ENCODE measurements at places on chromosomes 5 and 9.

DNA sequence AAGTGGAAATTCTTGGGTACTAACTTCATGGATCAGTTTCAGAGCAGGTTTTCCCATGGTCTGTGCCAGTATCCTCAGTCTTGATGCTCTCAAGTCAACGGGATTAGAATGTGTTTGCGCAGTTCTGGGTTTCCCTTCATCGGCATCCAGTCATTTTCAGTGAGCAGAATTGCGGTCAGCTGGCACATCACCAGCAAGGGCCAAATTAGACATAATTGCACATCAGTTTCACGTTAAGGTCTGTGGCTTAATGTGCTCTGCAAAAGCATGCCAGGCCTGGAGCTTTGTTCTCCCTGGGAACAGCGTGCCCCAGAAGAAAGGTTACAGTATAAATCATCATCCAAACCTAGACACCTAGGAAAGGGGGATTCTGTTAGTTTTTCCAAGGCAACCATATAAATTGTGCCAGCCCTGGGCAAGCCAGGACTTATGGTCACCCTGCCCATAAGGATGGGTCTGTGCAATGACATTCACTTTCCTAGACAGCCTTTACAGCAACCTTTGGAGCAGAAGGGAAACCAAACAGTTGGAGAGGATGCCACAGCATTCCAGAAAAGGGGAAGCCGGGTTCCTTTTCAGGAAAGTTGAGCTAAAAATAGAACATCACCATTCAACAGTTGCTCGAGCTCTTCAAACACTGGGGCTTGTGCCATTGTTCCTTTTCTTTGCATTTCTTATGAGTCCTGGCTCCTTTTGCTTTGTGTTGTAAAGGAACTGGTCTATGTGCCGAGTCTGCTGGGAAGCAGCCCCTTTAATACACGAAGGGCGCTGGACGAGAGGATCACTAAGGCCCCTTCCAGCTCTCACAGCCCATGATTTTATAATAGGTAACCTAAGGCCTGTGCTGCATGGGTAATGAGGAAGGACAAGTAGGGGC, 23.1 kb downstream of the IQGAP2 start:
- DNase-seq, result no peak

DNA sequence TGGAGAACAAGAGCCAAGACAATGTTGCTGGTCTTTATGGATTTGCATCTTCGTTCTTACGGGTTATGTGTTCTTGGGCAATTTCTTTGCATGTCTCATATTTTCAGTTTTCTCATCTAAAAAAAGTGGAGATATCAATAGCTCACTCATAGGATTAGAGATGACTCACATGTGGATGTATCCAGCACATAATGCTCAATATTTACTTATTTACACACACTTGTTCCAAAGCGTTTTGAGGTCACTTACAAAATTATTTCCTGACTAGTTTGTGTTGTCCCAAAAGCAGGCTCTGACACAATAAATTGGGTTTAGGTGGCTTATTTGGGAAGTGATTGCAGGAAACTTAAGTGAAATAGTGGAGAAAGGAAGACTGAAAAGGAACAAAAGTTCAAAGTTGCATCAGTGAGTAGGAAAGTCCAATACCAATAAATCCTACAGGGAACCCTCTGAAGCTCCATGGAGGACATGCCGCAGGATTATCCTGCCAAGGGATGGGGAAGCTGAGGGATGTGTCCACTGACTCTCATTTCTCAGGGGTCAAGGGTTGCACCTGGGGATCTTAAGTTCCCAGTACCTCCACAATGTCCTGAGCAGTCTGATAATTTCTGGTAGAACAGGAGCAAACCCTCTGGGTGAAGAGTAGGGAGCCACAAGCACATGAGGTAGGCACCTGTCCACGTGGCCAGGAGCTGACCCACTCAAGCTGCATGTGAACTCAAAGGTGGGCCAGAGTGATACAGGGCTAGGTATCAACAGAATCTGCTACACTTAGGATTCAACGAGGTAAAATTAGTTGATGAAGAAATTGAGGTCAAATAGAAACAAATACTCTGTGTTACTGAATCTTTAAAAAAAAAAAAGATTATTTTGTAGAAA, 37.4 kb upstream of the SLC44A1 start:
- DNase-seq, result no peak

- no peak for DNase-seq
Observed at GRCh38 chr9:135816651-135816970, 90.7 kb downstream of the CAMSAP1 start.

DNA sequence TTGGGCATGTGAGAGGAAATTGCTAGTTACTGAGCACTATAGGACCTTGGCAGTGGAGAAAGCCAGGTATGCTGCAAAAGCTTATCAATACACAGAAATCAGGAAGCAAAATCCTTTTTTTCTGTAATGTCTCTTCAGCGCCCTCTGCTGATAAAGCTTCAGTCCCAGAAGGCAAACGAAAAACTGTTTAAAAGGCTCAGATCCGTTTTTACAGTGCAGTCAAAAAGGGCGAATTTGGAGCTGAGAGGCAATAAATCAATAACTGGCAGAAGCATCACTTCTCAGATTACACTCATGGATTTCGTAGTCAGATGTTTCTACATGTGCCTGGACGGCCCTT, 1.1 kb upstream of the MAN2A1 start:
- peak; percentile 73 for DNase-seq

GRCh38 chr9:27468000-27468399, 56.1 kb upstream of the IFNK start:
- DNase-seq, result no peak

GRCh38 chr5:66284588-66285342, 140.7 kb downstream of the SREK1 start:
- DNase-seq, result no peak

GRCh38 chr5:91059409-91059808, 323.7 kb downstream of the ARRDC3 start:
- no peak for DNase-seq

- DNase-seq, result no peak
Observed at GRCh38 chr9:87193151-87193550, 245.8 kb upstream of the GAS1 start.

DNA sequence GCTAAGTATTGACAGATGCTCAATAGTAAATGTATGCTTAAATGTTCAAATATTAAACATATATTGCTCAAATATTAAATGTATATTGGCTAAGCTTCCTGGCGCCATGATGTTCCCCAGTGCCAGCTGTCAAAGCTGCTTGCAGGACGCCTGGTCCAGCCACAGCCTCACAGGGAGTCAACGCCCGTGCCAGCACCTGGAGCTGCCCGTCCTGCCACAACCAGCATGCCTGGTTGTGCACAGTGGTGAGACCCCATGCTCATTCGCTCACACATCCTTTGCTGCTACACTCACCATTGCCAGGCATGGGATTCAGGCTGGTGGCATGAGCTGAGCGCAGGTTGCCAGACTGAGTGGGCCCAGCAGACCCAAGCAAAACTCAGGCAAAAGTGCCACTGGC, 926.9 kb upstream of the EDIL3 start:
- DNase-seq, result no peak

DNA sequence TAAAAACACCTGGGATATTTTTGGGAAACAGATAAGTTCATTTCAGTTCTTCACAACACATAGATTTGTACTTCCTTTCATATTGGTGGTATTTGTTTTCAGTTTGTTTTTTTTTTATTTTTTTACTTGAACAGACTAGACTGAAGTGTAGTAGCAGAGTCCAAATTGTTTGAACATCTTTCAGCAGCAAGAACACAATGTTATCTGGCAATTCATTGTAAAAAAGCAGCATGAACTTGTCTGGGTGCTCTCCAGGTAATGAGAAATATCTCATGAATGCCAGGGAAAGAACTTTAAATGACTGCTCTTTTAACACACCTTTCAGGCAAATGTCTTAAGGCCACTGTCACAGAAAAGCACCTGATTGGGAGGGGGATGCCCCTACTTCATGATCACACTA, 113.4 kb downstream of the ARL15 start:
- DNase-seq, result no peak

DNA sequence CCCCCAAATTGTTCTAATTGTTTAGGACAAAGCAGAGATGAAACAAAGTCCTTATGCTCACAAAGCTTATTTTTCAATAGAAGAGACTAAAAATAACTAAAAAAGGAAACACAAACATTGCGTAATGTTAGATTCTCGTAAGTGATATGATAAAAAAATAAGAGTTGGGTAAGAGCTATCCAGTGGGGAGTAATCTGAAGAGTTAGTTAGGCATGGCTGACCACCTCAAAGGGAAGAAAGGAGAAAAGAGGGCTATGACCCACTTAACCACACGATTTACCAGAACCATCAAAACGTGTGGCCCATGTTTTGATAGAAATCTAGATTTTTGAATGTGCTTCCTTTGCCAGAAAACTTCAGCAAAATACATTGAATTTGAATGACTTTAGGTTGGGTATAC, 1296.8 kb upstream of the NUDT12 start:
- no peak for DNase-seq

DNA sequence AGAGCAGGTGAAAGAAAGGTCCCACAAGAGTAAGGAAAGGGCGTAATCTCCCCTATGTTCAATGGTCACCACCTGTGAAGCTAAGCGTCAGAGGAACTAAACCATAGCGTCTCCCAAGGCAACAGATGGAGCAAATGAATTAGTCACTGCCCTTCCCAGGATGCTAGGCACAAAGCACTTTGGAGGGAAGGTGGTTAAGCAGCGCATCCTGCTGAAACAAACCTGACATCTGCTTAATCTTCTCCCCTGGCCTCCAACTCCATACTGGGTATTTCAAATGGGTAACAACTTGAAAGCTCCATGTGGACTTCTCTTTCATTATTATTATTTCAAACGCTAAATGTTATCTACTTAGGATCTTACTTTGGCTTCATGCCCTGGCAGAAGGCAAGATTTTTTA, 227.3 kb downstream of the MLLT3 start:
- DNase-seq, result no peak

- DNase-seq, result peak; percentile 60
Observed at GRCh38 chr9:128819716-128820664, 1.7 kb downstream of the ENDOG start.

GRCh38 chr5:23026252-23027170, 173.4 kb upstream of the CDH12 start:
- no peak for DNase-seq

GRCh38 chr5:134600600-134600999, 32.0 kb downstream of the SAR1B start:
- peak; percentile 62 for DNase-seq

DNA sequence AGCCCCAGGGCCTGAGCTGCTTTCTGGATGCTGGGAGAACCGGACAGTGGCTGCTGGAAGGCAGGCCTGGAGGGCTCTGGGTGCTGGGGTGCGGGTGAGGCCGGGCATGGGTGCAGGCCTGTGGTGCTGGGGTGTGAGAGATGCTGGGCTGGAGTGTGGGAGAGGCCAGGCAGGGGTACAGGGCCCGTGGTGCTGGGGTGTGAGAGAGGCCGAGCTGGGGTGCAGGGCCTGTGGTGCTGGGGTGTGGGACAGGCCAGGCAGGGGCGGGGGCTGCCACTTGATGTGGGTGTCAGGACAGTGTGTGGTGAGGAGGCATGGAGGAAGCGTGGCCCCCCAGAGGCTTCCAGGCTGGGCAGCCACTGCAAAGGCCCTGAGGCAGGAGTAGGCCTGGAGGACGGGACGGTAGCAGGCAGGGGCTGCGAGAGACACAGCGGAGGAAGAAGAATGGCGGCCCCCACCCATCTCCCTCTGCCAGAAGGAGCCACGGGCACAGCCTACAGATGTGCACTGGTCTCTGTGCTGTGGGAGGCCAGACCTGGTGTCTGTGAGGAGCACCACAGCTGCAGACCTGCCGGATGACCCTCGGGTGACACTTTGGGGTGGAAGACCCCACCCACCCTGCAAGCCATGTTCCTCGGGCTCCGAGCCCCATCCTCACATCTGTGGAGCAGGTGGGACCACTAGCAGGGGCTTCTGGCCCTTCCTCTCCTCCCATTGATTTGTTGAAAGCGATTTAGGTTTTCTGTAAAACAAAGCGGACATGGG, 9.3 kb downstream of the NKD2 start:
- DNase-seq, result no peak

- DNase-seq, result no peak
Observed at GRCh38 chr5:55533521-55534435, 986 bp downstream of the PLPP1 start.

DNA sequence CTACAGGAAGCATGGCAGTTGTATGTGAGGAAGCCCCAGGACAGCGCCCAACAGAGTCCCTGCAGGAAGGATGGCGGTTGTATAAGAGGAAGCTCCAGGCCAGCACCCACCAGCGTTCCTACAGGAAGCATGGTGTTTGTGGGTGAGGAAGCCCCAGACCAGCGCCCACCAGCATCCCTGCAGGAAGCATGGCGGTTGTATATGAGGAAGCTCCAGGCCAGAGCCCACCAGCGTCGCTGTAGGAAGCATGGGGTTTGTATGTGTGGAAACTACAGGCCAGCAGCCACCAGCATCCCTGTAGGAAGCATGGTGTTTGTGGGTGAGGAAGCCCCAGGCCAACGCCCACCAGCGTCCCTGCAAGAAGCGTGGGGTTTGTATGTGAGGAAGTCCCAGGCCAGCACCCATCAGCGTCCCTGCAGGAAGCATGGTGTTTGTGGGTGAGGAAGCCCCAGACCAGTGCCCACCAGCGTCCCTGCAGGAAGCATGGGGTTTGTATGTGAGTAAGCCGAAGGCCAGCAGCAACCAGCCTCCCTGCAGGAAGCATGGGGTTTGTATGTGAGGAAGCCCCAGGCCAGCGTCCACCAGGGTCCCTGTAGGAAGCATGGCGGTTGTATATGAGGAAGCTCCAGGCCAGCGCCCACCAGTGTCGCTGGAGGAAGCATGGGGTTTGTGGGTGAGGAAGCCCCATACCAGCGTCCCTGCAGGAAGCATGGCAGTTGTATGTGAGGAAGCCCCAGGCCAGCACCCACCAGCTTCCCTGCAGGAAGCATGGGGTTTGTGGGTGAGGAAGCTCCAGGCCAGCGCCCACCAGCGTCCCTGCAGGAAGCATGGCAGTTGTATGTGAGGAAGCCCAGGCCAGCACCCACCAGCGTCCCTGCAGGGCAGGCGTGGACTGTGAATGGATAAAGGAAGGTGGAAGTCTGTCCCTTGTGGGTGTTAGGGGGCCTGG, 79.0 kb downstream of the DAP start:
- no peak for DNase-seq

- DNase-seq, result no peak
Observed at GRCh38 chr5:170644501-170644900, 139.0 kb upstream of the GABRP start.

DNA sequence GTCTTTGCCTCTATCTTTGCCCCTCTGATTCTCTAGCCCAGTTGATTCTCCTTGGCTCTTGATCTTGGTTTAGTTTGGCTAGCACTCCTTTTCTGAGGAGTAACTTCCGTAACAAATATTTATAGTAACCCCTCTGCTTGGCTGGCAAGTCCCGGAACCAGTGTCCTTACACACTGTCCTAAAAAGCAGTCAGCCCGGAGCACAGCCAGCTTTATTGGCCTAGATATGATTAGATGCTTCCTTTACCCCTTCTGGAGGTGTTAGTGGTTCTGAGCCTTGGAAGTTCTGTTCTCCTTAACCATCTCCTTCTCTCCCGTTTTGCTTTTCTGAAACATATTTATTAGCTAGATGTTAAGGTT, 17.0 kb upstream of the MSMP start:
- no peak for DNase-seq
